ENCODE measurements at places on chromosomes 1 and 21.

- no peak for DNase-seq
Observed at GRCh38 chr1:207993477-207994445, 82.8 kb upstream of the CD34 start.

- no peak for DNase-seq
Observed at GRCh38 chr1:203325026-203325417, 19.7 kb downstream of the BTG2 start.

GRCh38 chr1:230972855-230973271 lies 5.8 kb downstream of the TTC13 start:
- DNase-seq = peak; percentile 48

- DNase-seq = no peak
Observed at GRCh38 chr1:98035602-98036002, 114.8 kb upstream of the DPYD start.

DNA sequence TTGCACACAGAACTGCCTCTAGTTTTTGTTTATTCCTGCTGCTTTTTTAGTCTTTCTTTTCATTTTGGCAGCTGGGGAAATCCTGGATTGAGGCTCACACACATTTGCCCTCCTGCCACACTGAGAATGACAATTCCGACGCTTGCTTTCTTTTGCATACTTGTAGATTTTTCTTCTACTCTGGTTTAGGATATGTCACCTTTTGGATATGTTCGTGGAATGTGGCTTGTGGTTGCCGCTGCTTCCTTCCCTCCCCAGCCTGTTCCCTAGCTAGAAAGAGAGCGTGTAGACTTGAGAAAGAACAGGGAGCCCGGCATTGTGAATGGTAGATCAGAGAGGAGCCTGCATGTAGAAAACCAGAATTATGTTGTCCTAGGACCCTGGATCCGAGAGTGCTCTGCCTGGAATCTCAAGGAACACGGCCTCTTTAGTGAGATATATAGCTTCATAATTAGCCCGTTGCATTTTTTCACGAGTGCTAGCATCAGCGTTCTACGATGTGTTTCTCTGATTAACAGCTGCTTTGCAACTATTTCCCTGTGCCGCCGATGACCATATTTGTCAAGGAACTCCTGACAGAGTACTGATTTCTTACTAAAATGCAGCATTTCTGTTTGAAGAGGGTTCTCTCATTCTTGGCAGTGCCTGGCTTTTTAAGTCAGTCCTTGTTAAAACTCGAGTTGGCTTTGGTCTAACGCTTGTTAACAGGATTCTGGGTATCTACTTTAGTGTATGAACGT lies 56.2 kb downstream of the PEX14 start:
- no peak for DNase-seq

GRCh38 chr1:232471250-232471649 lies 158.7 kb downstream of the SIPA1L2 start:
- no peak for DNase-seq

DNA sequence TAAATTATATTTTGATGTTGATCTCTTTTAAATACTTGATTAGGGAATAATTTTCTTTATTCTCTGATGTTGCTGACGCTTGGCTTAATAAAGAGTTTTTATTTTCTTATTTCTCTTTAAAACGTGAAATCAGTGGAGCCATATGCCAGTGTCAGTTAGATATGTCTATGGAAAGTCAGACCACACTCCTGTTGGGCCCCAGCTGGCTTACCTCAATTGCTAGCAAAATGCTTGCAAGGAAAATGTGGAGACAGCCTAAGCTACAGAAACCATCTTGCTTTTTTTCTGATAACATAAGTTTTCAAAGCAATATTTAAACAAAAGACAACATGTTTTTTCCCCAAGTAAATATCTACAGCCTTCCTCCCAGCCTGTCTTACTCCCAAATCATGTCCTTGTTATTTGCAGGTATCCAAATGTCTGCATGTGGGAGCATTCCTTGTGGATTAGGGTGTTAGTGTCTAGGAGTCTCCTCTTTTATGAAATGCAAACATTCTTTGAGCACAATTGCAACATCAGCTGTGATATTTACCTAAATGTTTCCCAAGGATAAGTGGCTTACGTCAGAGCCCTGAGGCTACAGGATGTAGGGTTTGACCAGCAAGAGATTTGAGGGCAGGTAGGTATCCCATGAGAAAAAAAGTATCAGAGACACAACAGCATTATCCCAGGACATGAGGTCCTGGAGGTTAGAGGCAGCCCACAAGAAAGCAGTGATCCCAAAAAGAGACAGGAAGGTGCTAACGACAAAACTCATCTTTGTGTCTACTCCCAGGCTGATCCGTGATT lies 117.2 kb upstream of the KCNJ15 start:
- no peak for DNase-seq

GRCh38 chr1:56092684-56093570 lies 486.4 kb downstream of the PLPP3 start:
- DNase-seq = no peak

DNA sequence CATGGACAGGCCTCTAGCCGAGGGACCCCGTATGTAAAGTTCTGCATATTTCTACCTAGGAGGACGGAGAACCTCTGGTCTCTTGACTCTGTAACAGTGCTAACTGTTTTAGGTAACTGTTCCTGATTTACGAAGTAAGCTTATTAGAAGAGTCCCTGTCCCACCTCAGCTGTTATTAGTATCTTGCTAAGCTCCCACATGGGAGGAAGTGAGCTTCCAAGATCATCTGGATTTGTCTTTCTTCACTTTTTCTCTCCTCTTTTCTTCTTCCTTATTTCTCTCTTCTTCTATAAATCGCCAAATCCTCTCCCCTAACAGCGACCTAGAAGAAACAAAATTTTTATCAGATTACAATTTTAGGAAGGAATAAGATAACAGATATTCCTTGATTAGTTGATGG lies 4.4 kb downstream of the CD53 start:
- DNase-seq = no peak

GRCh38 chr1:66415866-66416265 lies 118.1 kb upstream of the SGIP1 start:
- DNase-seq = no peak

DNA sequence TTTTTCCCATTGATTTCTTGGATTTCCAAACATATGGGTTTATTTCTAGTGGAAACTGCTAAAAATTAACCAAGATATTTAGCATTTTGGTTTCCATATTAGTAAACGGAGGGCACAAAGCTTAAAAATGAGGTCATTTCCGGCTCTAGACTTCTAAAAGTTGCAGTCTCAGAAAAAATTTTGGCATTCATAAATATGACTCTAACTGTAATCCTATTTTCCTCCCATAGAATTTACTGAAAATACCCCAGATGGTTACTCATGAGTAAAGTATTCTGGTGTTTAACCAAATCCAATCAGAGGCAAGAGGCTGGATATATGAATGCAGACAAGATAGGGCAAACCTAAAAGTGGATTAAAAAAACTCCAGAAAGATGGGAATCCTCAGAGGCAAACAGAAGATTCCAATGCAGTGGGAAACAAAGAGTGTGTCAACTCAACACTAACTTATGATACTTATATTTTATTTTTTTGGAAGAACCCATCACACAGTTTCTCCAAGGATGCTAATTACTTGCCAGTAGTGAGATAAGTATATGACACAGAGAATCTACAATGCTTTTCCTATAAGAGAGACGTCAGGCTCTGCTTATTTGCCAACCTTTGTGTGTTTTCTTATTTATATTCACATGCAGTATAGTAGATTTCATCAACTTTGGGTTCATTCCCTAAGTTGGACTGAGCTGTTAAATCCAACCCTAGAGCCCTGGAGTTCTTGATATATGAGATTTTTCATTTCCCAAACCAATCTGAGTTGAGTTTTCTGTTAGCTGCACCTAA lies 90.1 kb upstream of the BCL10 start:
- no peak for DNase-seq

DNA sequence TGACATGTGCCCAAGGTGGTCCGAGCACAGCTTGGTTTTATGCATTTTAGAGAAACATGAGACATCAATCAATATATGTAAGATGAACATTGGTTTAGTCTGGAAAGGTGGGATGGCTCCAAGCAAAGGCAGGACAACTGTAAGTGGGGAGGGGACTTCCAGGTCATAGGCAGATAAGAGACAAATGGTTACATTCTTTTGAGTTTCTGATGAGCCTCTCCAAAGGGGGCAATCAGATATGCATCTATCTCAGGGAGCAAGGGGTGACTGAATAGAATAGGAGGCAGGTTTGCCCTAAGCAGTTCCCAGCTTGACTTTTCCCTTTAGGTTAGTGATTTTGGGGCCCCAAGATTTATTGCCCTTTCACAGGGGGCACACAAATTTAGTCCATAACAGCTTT lies 94.2 kb upstream of the COA6 start:
- DNase-seq = no peak

DNA sequence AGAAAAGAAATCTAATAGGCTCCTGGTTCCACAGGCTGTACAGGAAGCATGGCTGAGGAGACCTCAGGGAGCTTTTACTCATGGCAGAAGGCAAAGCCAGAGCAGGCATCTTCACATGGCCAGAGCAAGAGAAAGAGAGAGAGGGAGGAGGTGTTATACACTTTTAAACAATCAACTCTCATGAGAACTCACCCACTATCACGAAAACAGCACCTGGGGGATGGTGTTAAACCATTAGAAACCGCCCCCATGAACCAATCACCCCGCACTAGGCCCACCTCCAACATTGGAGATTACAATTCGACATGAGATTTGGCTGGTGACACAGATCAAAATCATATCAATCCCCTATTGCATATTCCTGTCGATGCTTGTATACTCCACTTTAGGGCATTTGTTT lies 93.5 kb downstream of the MRPL39 start:
- no peak for DNase-seq

GRCh38 chr1:91226741-91227140 lies 177.9 kb downstream of the HFM1 start:
- DNase-seq = no peak

GRCh38 chr1:1291548-1292441 lies 11.6 kb downstream of the SCNN1D start:
- peak; percentile 43 for DNase-seq

DNA sequence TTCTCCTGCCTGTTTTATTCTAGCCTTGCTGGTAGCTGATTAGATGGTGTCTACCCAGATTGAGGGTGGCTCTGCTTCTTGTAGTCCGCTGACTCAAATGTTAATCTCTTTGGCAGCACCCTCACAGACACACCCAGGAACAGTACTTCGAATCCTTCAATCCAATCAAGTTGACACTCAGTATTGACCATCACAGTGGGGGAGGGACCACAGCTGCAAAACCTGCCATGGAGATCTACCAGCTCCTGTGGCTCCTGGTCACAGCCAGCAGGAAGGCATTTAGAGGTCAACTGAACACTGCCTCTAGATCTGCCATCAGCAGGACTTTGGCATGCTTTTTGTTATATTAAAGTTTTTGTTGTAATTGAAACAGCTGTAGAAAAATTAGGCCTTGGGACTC lies 146.9 kb downstream of the RWDD3 start:
- no peak for DNase-seq

DNA sequence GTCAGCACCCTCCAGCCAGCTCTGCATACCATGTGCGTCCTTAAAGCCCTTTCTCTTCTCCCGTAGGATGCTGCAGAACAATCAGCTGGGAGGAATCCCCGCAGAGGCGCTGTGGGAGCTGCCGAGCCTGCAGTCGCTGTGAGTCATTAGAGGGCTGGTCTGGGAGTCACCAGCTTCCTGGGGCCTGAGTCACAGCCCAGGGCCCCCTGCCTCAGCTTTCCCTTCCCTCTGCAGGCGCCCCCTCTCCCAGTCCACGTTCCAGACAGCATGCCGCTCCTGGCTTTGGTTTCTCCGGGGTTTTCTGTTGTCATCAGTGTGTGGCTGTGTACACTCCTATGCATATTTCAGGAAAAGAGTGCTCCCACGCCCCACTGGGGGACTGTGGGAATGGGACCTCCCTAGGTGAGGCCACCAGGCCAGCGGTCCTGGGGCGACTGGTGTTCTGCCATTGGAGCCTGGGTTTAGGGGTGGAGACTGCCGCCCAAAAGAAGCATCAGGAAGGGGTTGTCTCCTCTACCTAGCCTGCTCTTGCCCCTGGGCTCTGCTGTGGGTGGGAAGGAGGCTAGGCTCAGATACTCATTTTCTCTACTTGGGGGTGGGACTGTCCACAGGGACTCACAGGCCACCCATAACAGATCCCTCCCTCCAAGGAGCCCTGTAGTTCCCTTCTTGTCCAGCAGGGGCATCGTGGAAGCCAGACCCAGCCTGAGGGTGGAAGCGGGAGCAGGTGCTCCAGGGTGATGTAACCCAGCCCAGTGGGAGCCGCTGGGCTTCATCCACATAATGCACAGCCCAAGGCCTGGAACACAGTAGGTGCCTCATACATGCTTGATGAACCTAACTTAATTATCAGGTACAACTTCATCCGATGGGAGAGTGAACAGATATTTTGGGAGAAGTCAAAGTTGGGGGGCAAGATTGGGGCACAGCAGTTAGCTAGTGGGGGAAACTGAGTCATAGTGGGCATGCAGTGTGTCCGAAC lies 42.5 kb downstream of the LGR6 start:
- DNase-seq = peak; percentile 42

DNA sequence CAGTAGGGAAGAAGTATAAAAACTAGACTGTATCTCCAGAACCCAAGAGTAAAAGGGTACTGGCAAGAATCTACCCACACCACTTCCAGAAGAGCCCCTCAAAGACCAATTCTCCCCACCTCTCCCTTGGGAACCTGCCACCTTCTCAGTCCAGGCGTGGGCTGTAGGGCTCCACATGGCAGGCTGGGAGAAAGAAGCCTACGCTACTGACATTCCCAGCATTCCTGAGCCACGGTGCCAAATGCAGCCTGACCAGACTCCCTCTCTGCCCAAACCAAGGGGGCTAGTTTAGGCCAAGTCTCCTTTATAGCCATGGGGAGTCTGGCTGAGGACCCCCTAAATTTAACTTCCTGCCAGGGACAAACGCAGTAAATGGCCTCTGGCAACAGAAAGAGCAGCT lies 2.0 kb downstream of the UBE2Q1 start:
- DNase-seq = no peak

DNA sequence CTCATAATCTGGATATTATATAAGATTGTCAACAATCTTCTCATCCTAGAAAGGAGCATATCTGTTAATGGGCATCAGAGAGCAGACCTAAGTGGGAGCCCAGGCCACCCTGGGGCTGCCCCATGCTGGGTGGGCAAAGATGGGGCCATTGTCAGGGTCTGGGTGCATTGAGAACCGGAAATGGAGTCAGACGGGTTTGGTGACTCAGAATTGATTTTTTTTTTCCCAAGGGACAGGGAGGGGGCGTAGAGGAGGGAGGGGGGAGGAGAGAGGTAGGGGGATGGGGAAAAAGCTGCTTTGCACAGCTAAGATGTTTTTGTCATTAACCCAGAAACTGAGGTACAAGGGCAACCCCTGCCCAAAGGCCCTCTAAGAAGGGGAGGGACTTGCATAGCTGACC lies 1.3 kb downstream of the ATXN7L2 start:
- DNase-seq = no peak
